ENCODE measurements at places on chromosomes 5 and 9. TPM values are rescaled to one million over a fixed set of nuclear protein-coding genes. Genes with fewer than 3 reads are reported as not detected.

Gene SHLD3
- 6.3 TPM for total RNA-seq

Gene PCDHA12
- 0.17 TPM for total RNA-seq

Gene ARL14EPL
- not detected for total RNA-seq

Gene GPR150
- 0.05 TPM for total RNA-seq

Gene CCDC171
- 0.98 TPM for total RNA-seq

Gene CTXN3
- not detected for total RNA-seq

Gene PPIC
- 38.6 TPM for total RNA-seq

Gene MINAR2
- not detected for total RNA-seq

Gene LMX1B
- not detected for total RNA-seq

Gene PCDHGA6
- total RNA-seq: 2.2 TPM

DNA sequence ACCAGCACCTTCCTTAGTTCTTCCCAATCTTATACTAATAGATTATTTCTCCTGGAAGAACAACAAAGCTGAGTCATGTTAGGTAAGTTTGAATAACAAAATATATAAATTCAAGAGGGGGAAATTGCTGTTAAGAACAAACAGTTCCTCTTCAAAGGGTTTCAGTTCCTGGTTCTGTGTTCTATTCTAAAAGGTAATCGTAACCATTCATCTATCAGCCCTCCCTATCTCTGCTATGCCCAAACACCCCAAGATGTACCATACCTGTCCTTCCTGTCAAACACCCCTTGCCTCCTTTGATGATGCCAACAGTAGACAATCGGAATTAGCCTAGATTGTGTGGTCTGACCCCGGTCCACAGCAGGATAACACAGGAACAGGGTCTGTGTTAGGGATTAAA is 4.2 kb upstream of the RNF180 start:
- DNase-seq: no peak

- no peak for DNase-seq
Observed at GRCh38 chr5:38079620-38080402, 178.5 kb upstream of the EGFLAM start.

- peak; percentile 91 for DNase-seq
Observed at GRCh38 chr5:149852641-149853330, 91.8 kb downstream of the PDE6A start.

- DNase-seq: no peak
Observed at GRCh38 chr5:74310997-74311930, 329.3 kb downstream of the ENC1 start.

- DNase-seq: no peak
Observed at GRCh38 chr5:125834438-125835115, 588.6 kb upstream of the GRAMD2B start.

DNA sequence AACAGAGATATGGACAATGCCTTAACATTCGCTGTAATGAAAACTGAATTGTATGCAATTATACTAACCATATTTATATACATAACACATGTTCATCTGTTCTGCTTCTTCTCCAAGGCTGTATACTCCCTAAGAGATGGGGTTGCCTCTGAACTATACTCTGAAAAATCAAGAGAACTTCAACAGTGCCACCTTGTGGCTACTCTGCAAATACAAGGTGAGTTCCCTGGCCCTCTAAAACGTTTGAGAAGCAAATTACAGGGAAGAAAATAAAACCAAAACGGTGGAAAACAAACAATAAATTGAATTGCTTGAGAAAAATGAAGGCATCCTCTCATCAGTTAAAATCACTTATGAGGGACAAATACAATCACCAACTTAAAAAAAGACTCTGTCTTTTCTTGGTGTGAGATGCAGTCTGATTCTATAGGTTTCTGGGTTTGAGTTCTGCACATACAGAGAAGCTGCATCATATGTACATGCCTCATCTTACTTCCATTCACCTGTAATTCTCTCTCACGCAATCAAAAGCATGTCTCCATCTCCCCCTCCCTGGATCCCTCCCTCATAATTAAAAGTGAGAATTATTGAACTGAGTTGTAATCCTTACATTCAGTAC is 98.6 kb downstream of the FBXW11 start:
- peak; percentile 83 for DNase-seq

GRCh38 chr9:97480174-97480573 is 21.3 kb upstream of the TMOD1 start:
- DNase-seq: peak; percentile 32

DNA sequence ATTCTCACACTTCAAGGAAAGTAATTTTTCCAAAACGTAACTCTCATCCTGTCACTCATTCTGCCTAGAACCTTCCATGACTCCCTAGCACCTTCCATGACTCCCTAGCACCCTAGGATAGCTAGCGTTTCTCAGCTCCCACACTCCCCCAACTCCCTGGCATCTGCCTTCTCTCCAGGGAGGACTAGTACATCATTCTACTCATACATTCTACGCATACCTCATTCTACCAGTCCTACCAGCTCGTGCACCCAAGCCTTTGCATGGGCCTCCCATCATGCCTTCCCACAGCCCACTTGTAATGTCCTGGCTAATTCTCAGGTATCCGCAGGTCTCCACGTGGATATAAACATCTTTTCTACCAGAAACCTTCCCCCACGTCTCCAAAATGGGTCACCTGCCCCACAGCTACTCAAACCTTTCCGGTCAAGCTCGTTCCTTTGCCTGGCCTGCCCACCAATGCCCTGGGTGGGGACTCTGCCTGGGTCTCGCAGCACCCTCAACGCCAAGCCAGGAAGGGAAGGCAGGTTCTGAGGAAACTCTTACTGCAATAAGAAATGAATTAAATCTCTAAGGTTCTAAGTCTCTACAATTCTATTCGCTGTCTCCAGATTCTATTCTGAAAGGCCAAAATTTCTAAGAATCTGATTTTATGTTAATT is 930 bp downstream of the ANKS6 start:
- DNase-seq: no peak

DNA sequence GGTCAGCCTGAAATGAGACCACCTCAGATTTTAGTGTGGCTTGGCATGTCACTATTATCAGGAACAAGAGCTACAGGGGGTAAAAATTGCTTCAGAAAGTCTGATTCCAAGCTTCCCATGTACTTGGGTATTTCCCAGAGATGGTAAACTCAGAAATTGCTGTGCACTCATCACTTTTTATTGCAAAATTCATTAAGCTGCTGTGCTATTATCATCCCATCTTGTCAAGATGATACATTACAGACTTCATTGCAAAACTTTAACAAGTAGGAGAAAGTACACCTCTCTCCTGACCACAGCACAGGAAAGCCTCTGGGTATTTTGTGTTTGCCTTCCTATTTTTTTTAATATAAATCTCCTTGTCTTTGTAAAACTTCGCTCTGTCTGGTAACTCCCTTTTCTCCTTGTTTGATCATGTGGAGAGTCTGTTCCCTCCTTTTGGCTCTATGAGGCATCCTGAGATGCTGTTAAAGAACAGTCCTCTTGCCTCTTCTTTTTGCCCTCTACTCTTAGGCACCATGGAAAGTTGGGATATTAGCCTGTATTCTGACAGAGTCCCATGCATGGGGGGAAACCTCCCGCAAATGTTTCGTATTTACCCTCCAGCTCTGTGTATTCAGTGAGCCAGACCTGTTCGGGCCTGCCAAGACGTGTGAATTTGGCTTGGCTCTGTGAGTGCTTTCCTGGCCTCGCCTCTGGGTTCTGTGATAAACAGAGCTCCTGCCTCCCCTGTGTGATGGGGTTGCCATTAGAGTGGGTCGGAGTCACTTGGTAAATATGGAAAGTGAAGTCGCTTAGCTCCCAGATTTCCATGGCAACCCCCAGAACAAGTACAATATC is 260.7 kb downstream of the NR3C1 start:
- DNase-seq: no peak

GRCh38 chr5:94693043-94693822 is 74.8 kb downstream of the SLF1 start:
- DNase-seq: peak; percentile 63

DNA sequence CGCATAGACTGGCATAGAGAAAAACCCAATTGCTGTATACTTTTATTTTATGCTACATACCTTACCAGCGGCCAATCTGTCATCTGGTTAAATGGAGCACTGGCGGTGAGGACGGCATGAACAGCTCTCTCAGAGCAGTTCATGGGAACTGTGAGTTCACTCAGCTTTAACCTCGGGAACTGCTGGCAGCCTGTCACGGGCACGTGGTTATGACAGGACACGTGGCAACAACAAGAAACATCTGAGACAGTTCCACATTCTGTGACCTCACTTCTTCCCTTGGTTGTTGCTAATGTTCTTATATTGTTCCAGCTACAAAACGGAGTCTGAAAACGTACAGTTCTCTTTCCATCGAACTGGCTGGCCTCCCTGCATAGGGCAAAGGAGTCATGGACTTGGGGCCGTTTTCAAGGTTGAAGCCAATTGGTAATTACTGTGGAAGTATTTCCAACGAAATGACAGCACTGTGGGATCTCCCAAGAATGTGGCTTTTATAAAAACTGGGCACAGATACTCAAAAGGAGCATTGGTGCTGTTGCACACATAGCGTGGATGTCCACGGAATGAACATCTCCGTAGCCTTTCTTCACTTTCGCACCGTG is 246.3 kb upstream of the DAP start:
- no peak for DNase-seq

GRCh38 chr9:130854092-130854491 is 19.0 kb downstream of the ABL1 start:
- no peak for DNase-seq

DNA sequence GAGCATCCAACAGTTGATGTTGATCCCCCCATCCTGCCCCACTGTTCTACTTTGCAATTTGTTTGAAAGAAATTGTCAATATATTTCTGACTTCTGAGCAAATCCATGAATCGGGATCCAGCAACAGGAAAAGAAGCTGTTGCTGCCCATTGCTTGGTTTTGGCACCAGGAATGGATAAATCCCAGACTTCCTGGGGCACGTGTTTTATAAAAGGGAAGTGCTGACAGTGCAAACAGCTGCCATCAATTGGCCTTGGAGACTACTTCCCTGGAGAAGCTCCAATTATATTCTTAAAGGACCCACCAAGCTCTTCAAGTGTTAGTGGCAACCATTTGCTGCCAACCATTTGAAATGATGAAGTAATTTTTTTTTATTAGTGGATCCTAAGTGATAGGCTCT is 13.7 kb downstream of the STK32A start:
- no peak for DNase-seq

GRCh38 chr5:180522330-180522729 is 28.2 kb downstream of the CNOT6 start:
- DNase-seq: no peak

DNA sequence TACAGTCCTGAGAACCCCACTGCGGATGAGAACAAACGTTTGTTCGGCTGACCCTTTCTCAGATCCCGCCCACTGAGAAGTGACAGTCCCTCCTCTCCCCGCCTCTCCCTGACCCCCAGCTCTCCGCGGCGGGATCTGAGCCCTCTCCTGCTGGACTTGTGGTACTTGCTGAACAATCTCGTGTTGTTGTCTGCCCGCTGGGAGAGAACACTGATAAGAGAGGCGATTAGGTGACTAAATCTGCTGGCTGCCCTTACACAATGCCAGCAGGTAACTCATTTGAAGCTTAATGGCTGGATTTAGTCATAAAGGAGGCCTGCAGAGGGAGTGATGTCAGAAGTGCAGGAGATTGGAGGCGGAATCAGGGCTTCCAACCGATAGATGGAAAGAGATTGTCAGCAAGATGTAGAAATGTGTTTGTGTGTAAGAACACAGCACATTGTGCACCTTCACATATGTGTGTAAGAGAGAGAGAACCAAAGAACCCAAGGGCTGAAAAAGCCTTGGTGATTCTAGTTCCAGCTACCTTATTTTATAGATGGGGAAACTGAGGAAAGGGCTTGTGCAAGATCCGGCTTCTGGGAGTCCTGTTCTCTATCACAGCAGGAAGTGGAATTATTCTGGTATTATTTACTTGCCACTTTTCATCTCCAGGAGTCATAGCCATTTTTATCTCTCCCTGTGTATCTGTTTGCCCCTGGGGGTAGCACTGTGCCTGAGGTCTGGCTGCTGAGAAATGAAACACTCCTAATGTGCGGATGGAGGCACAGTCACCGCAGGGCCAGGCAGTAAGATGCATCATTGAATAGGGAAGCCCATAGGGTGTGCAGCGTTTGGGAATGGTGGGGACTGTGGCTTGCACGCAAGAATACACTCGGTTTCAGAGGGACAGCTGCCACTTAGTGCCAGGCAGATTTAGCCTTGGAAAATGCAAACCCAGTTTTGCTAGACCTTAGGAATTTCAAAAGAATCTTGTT is 203.7 kb upstream of the MSX2 start:
- no peak for DNase-seq

- DNase-seq: no peak
Observed at GRCh38 chr5:52791366-52791765, 3.6 kb downstream of the ITGA1 start.

- no peak for DNase-seq
Observed at GRCh38 chr5:102737805-102738469, 17.2 kb upstream of the PAM start.

DNA sequence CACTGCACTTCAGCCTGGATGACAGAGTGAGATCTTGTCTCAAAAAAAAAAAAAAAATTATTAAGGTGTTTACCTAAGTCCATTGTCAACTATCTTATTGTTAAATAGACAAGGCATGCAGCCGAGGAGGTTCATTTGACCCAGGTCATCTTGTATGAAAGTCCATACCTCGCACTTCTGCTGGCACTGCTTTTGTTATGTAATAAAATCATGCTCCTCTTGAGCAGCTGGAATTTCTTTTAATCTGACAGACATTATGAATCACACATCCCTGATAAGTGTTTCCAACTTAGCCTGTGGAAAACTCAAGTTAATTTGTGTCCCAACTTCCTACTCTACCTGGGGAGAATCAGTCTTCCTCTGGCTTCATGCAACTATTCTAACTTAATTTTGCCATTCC is 315.6 kb upstream of the KLF4 start:
- no peak for DNase-seq

- no peak for DNase-seq
Observed at GRCh38 chr9:136515276-136515675, 30.6 kb downstream of the NOTCH1 start.

DNA sequence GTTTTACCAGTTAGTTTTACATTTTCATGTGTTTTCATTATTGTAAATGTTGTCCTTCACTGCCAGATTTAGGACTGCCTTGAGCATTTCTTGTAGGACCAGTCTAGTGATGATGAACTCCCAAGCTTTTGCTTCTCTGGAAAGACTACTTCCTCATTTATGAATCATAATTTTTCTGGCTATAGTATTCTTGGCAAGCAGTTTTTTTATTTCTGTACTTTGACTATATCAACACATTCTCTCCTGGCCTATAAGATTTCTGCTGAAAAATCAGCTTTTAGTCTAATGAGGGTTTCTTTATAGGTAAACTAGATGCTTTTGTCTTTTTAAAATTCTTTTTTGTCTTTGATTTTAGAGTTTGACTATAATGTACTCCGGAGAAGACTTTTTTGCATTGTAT is 256.8 kb upstream of the GRAMD2B start:
- no peak for DNase-seq
